Hepatocyte (in vitro differentiated cells): ENCODE measurements at places on chromosomes 13 and 19.
A peak's percentile ranks its signal among the peaks of the same experiment; 100 is the strongest.

- DNase-seq, result no peak
Observed at GRCh38 chr13:37510441-37510840, 88.1 kb downstream of the POSTN start.

DNA sequence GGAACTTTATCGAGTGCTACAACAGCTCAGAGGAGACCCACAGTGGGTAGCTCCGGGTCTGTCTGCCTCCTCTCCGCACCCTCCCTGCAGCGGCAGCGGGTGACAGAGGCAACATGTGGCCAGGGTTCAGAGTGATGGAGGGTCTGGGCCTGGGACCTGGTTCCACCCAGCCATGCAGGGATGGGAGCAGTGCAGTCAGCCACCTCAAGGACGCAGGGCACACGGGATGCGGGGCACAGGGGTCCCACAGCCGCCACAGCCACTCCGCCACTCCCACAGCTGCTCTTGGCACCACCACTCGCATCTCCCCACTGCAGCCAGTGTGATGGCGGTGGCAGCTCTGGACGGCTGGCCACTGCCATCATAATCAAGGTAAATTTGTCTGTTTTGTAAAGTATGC lies 892.9 kb downstream of the OLFM4 start:
- no peak for DNase-seq

DNA sequence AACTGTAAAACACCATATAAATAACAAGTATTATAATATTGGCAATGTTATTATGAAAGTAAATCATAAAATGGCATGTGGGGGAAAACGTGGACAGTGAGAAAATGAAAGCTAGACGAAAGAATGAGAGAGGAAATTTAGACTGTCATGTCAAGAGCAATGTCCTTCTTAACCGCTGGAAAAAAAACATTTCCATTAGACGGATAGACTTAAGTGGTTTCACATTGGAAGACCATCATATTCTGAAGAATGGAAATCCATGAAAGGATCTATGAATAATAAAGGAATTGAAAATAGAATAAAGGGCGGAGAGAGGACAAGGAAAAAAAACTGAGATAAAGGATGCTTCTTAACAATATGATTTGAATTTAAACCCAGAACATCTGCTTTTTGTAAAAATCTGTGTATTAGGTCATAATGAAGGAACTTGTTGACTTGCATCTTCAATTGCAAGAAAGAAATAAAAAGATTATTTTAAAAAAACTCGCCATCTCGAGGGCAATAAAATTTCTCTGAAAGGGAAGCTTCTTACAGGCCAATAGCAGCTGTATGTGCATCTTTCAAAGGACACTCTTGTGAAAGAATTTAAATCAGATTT lies 90.6 kb downstream of the SPRY2 start:
- DNase-seq, result no peak

- DNase-seq, result no peak
Observed at GRCh38 chr19:58367698-58368454, 5.3 kb upstream of the ZNF497 start.

- no peak for DNase-seq
Observed at GRCh38 chr13:105798541-105798940, 736.9 kb downstream of the EFNB2 start.

- DNase-seq, result no peak
Observed at GRCh38 chr13:68057836-68058235, 827.7 kb upstream of the PCDH9 start.

DNA sequence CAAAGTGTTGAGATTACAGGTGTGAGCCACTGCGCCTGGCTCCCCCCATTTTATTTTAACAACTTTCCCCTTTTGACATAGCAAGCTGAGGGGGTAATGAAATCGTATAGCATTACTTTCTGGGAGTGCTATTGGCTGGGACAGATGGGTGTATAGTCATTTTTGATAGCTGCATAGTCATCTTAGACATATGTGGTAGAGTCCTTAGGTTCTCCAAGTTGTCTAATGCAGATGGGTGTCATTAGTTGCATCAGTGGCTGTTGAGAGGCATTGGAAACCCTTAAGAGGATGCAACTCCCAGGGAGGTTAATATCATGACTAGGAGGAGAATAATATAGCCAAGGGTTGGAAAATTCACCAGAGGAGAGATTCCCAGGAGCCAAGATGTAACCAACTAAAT lies 28.6 kb upstream of the PNMA8B start:
- no peak for DNase-seq

- no peak for DNase-seq
Observed at GRCh38 chr13:98195054-98195791, 18.2 kb upstream of the RNF113B start.

- no peak for DNase-seq
Observed at GRCh38 chr19:17868669-17869068, 3.1 kb upstream of the SLC5A5 start.

- DNase-seq, result no peak
Observed at GRCh38 chr13:97875911-97876310, 77.6 kb upstream of the IPO5 start.

DNA sequence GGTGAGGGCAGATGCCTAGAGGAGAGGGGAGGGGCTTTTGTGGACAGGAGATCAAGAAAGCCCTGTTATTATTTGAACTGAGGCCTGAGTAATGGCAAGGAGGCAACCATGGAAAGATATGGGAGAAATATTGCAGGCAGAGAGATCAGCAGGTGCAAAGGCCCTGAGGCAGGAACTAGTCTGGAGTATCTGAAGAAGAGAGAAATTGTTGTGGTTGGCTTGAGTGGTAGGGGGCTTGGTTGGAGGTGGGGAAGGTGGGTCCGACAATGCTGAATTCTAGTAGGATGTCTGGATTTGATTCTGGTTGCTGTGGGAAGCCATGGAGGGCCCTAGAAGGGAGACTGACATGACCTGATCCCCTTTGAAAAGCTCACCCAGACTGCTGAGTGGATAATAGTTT lies 2.4 kb upstream of the URI1 start:
- DNase-seq, result no peak

DNA sequence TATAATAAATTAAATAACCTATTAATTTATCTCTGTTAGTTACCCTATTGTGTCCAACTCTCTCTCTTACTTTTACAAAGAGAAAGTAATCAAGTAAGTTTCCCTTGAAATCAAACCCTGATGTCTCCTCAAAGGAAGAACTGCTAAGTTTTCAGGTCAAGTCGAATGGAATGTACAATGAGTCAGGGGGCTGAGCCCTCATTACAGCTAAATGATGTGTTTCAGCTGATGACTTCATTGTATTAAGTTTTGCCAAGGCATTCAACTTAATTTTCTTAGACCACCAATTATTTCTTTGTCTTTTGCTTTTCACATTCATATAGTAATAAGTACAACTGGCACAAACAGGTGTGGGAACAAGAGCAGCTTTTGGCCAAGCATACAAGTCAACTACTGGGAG lies 54.7 kb upstream of the DCT start:
- DNase-seq, result no peak

GRCh38 chr19:31146546-31147183 lies 202.6 kb downstream of the TSHZ3 start:
- no peak for DNase-seq

DNA sequence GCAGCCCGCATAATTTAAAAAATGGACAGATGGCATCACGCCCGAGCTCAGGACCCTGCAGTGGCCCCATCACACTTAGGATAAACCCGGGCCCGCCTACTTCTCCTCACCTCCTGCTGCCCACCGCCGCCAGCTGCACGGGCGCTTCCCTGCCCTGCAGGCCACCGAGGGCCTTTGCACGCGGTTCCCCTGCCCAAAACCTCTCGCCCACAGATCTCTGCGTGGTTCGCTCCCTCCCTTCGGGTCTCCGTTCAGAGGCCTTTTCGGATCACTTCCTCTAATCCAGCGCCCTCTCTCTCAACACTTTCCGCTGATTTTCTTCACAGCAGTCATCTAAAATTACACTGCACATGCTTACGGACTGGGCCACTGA lies 1.8 kb downstream of the SHISA7 start:
- DNase-seq, result no peak

DNA sequence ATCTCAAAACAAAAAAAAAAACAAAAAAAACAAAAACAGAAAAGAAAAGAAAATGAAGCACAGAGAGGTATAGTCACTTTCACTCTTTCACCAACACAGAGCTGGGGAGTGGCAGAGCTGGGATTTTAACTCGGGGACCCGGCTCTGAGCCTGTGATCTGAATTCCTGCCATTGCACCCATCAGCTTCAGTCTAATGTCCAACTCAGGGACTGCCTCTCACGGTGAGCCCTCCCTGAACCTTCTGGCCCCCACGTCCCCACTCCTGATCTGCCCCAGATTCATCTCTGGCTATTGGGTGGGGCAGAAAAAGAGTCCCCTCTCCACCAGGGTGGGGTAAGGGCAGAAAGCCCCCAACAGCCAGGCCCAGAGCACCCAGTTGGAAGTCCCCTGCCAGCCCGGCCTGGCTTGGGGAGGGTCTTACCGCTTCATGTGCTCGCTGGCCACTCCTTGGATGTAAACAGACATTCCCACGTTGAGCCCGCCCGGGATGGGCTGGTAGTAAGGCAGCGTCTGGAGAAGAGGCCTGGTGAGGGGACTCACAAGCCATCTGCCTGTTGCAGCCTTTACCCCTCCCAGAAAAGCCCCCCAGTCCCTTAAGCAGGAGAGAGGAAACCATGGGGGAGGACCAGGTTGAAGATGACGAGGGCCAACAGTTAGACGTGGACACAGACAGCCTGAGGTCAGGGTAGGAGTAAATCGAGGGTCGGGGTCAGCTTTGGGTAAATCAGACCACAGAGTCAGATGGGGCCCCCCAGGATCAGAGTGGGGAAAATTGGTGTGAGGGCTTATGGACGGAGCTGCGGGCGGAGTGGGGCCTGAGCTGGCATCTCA lies 520 bp downstream of the LGALS4 start:
- no peak for DNase-seq

GRCh38 chr13:113884821-113885220 lies 20.9 kb upstream of the GAS6 start:
- DNase-seq, result no peak

DNA sequence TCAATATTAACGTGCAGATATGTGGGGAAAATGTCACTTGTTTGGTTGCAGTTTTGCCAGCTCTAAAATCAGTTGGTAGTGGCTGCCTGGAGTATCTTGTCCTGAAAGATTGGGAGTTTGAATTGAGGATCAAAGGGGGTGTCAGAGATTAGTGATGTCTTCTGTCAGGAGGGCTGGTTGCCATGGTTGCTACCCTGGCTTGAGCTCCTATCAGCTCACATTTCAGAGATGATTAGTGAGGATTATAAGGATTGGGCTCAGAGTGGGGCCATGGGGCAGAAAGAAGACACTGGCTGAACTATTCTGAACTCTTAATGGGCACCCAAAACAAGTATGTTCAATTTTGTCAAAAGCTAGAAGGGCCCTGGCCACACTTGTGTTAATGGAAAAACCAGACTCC lies 95.5 kb upstream of the RNF113B start:
- no peak for DNase-seq

DNA sequence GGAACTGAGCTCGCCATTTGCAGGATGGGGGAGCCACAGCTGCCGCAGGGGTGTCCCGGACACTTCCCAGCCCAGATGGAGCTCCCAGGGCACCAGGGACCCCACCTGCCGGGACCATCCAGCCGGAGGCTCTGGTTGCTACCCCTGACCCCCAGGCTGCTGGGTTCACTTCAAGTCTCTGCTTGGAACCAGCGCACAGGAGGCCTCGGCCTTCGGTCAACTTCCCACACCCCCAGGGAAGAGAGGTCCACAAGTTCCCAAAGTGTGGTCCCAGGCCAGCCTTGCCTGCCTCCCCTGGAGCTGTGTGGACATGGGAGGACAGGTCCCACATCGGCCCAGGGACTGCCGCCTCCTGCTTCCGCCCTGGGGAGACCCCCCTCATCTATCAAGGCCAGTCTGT lies 117.0 kb downstream of the TEX29 start:
- no peak for DNase-seq

DNA sequence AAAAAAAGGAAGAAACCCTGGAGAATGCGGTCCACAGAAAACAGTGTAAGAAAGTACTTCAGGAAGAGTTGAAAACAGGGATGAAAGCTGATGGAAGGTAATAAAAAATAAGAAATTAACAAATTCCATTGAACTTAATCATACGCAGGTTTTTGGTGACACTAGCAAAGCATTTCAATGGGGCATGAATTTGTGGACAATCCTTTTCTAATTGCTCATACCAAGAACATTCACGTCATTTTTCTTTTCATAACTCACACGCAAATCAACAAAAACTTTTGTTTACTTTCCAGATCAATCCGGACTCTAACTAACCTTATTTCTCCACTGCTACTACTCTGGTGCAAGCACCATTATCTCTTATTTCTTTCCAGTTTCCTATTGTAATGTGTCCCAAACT lies 1195.0 kb downstream of the SLITRK5 start:
- DNase-seq, result no peak

GRCh38 chr13:75530549-75530961 lies 7.1 kb downstream of the COMMD6 start:
- no peak for DNase-seq

- DNase-seq, result no peak
Observed at GRCh38 chr19:55830656-55831055, 1.1 kb downstream of the NLRP11 start.

- peak; percentile 71 for DNase-seq
Observed at GRCh38 chr19:42143341-42144234, 11.3 kb upstream of the POU2F2 start.

DNA sequence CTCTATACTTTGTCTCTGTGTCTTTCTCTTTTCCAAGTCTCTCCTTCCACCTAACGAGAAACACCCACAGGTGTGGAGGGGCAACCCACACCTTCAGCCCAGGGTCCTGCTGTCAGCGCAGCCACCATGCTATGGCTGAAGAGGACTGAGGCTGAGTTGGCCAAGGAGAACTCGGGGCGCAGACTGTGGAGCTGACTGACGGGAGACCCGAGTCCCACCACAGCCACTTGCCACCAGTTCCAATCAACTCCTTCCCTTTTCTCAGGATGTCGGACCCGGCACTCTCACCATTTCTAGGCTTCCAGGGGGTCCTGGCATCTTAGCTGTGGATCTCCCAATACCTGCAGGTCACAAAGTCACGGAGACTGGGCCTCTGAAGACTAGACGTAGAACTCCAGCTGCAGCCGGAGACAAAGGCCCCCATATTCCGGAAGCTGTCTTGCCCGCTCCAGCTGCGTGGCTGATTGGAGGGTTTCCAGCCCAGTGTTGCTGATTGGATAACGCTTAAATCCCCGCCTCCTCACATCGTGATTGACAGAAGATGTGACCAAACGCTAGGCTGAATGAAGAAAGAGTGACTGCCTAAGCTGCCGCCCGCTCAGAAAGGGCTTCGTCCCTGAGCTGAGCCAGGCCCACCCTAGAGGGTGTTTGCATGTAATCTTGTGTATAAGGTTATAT lies 63.6 kb downstream of the ZNF429 start:
- DNase-seq, result no peak

DNA sequence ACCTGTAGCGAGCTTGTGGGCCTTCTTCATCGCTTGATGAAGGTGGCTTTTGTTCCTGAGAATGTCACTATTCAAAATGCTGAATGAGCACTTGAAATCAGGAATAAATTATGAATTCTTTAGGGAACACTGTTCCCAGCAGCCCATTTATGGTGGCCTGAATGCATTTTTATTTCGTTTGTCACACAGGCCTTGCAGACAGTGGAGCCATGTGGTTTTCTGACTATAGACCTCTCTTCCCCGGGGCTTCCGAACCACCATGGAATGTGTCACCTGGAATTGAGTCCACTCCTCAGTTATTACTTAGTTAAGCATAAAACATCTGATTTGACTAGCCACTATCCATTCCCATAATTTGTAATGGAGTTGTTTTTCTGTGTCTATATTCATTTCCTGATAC lies 396.9 kb downstream of the IRS2 start:
- no peak for DNase-seq
